ENCODE measurements at places on chromosomes 3 and 15.

DNA sequence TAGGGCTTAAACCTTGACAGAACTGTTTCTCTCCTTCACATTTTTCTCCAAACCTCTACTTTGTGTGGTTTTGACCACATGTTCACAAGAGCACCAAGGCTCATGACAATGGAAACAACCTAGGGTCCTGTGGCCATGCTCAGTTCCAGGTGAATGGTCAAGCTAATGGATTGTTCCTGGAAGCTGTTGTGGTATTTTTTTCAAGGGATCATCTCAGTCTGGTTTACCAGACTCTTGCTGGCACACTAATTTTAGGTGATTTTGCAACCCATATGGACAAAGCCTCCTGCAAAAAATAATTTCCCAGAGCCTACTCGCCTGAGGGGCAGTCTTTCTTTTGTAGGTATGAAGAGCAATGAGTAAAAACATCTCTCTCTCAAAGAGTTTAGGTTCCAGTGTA lies 67.2 kb downstream of the LSAMP start:
- DNase-seq = peak; percentile 15

DNA sequence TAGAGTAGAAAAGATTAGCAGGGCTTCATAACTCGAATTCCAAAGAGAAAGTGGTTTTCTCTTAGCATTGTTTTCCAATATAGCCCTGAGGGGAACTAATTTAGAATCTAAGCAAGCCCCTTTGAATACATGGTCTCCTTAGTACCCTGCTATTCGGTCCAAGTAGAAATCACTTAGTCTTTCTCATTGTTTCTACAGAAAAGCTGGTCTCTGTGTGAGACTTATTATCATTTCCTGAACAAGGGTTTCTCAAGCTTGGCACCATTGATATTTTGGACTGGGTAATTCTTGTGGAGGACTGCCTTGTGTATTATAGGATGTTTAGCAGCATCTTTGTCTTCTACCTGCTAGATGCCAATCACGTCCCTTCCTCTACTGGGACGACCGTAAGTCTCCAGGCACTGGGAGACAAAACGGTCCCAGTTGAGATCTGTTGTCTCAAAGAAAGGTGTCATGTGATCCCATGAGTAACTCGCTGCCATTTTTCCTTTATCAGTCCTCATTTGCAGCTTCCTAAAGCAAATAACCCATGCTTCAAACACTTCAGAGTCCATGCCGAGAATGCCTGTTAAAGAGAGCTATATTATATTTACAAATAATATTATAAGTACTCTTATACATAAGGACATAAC lies 230.7 kb upstream of the SLCO3A1 start:
- DNase-seq = no peak

DNA sequence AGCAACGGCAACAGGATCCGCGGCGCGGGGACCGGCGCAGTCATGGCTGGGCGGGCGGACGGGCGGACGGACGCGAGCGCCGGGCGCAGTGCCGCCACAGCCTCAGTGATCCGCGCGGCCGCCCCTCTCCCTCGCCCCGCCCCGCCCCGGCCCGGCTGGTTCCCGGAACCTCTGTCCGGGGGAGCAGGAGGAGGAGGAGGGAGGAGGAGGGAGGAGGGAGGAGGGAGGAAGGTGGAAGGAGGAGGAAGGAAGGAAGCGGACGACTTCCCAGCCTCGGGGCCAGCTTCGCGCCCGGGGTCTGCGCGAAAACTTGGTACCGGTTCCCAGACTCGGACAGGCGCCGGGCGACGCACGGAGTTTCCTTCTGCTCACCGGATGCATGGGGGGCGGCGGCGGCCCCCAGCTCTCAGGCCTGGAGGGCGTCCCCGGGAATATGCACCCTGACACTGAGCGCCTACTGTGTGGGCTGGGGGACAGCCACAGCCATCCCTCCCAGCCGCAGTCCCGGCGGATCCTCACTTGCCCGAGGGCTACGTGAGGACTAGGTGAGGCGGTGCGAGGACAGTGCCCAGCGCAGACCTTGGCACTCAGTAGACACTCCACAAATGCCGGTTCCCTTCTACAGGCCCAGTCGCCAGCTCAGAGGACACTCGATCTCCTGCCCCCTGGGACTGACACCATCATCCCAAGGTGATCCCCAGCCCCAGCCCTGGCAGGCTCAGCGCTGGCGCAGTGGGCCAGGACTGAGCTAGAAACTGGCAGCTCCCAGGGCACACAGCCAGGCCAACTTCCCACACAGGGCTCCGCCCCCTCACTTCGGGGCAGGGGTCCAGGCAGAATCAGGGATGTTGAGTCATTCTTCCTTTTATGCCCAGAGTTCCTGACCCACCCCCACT lies at the start of gene SHISA5:
TSS of gene SHISA5 (minus strand) at position 124 of the 896 bp plus-strand sequence. CDS start at position 44, 80 bp downstream.
- no peak for DNase-seq

- no peak for DNase-seq
Observed at GRCh38 chr3:185995352-185995751, 57.5 kb upstream of the TRA2B start.

GRCh38 chr3:183377307-183377959 lies 51.0 kb downstream of the MCF2L2 start:
- DNase-seq = no peak

DNA sequence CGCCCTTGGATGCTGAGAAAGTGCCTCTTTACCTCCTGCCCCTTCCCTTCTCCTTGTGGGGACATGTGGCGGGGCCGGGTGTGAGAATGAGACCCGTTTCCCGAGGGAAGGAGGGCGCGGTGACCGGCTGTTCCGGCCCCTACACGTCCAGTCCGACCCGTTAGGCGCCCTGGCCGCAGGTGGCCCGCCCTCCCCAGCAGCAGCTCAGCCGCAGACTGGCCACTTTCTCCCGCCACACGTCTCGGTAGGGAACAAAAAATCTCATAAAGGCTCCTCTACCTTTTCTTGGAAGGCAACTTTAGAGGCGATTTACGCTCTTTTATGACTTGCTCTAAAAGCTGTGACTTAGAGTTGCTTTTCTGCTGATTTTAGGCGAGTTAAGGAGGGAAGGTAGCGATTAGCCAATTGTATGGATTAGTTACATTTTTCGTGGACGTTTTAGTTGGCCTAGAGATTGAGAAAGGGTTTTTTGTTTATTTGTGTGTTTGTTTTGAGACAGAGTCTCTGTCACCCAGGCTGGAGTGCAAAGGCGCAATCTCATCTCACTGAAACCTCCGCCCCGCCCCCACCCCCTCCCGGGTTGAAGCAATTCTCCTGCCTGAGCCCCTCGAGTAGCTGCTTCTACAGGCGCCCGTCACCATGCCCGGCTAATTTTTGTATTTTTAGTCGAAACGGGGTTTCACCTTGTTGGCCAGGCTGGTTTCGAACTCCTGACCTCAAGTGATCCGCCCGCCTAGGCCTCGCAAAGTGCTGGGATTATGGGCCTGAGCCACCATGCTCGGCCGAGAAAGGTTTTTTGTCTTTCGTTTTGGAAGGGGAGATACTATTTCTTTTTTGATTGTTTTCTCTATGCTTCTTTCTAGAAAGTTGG lies 8.3 kb upstream of the PGPEP1L start:
- no peak for DNase-seq

GRCh38 chr3:41888368-41889076 lies 73.4 kb downstream of the ULK4 start:
- DNase-seq = no peak

DNA sequence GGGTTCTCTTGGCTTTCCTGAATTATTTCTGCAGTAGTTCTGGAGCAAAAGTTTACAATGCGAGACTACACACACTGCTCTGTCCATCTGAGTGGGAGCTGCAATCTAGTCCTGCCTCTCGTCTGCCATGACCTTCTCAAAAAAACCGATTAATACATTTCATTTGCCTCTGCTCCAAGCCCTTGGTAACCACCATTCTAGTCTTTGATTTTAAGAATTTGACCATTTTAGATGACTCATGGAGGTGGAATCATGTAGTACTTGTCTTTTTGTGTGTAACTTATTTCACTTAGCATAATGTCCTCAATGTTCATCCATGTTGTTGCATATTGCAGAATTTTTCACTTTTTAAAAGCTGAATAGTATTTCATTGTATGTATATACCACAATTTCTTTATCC lies 356.9 kb downstream of the SV2B start:
- DNase-seq = no peak

Measured in cerebellar nuclear complex (tissue), 1 donor.